ENCODE measurements at places on chromosomes 16 and 17. TPM values are rescaled to one million over a fixed set of nuclear protein-coding genes. Genes with fewer than 3 reads are reported as not detected.
A peak's percentile ranks its signal among the peaks of the same experiment; 100 is the strongest.

DNA sequence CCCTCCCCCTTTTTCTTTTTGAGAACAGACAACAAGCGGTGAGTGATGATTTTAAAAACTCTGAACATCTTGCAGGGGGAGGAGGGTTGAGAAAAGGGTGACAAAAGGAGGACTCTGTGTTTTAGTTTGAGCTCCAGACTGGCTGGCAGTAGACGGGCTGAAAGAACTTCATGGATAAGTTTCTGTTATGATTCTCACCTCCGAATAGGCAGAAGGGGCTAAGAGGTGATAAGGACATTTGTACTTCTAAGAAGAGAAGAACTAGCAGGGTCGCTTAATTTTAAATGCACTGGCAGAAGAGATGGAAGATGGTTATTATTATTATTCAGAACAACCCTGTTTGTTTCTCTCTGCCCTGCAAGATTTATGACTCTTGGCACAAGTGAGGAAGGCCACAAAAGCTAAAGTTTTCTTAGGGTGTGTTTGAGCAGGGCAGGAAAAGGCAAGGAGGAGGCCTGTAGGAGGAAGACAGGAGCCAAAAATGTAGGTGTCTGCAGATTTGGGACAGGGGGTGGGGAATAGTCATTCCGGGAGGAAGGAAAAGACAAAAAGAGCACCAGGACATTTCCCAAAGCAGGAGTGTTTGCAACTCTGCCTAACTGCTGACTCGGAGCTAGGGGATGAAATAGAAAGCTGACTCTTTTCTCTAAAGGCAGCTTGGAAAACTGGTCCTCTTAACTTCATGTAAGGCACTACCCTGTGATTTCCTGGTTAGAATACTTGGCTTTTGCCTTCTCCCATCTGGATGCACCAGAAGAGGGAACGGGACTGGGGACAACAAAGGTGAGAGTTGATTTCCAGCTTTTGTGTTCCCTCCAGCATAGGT is 11.9 kb upstream of the HOXB2 start:
- no peak for DNase-seq

DNA sequence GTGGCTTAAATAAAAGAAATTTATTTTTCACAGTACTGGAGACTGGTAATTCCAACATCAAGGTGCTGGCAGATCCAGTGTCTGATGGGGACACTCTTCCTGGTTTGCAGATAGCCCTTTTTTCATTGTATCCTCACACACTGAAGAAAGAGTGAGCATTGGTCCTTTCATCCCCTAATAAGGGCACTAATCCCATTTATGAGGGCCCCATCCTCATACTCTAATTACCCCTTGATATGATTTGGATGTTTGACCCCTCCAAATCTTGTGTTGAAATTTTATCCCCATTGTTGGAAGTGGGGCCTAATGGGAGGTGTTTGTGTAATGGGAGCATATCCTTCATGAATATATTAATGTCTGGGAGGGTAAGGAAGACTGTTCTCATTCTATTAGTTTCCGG is 9.4 kb upstream of the FAM20A start:
- DNase-seq = no peak

GRCh38 chr16:84561291-84561690 is 56.6 kb downstream of the COTL1 start:
- no peak for DNase-seq

ARL5C gene
- total RNA-seq = not detected

DPEP3 gene
- total RNA-seq = not detected

DNA sequence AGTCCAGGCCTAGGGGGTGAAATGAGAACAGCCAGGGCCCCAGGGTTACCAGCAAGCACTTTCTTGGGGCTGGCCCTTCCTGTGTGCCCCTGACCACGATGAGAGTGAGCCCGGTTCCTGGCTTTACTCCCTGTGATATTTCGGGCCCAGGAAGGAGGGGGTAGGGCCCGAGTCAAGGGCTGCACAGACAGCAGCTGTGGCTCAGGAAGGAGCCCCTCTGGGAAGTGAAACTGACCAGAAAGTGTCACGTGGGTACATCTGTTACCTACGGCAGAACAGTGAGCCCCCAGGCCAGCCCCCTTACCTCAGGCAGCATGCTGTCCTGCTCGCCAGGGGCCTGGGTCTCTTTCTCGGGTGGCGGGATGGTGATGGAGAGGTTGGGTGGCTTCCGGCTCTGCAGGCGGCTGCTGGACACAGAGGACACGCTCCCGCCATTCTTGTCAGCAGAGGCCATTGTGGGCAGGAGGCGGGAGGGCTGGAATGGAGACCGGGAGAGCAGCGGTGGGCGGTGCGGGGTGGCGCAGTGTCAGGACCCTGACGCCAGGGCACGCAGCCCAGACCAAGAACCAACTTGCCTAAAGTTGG is 13.8 kb downstream of the AANAT start:
- no peak for DNase-seq

SPG7 gene
- 132 TPM for total RNA-seq

SUPT6H gene
- total RNA-seq = 96.9 TPM

DNA sequence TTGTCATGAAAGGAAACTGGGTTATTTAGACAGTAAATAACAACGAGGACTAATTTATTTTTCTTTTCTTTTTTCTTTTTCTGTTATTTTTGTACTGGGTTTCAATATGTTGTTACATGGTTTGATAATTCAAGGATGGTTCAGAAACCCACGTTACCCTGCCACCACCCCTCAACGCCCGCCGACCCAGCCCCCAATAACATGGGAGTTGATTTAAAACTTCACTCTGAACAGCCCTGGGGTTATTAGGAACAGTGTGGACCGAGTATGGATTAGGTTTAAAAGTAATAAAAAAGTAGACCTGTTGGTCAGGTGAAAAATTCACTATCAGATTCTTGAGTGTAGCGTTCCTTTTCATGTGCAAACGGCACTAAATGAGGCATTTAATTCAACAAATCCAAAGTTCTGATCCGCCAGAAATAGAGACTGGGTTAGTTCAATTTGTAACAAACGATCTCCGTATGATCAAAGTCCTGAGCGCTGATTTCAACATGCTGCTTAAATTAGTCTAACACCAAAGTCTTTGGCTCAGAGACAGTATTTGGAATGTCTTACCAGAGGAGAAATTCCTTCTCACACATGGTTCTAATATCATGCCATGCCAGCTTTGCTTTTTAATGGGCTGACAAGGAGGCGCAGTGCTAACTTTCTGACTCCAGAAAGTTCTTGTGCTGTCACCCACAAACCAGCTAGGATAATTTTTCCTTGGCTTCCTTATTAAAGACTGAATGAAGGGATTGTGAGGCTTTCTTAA is 173.1 kb upstream of the IRX3 start:
- DNase-seq = no peak

DBF4B gene
- 4.9 TPM for total RNA-seq

GRCh38 chr17:30208214-30208613 is 27.3 kb downstream of the SLC6A4 start:
- no peak for DNase-seq

KRTAP4-5 gene
- total RNA-seq = not detected

- peak; percentile 90 for DNase-seq
Observed at GRCh38 chr16:11255737-11256660, at the start of gene SOCS1. TSS of gene SOCS1 (minus strand) at chr16:11256204. CDS start at chr16:11255478, 726 bp downstream.

WWOX gene
- total RNA-seq = 23.5 TPM

DNA sequence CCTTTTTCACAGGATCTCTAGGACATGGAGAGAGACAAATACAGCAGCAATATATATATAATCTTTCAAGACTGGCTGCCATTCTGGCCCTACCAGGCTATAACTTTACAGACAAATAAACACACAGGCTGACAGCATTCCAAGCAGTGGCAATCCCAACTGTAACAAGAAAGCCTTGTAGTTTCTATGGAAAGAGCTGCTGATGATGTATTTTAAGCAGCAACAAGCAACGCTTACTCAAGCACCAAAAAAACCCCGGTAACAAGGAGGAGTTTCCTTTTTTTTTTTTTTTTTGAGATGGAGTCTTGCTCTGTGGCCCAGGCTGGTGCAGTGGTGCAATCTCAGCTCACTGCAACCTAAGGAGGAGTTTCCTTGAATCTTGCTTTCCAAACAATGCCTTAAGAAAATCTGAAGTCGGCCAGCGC is 23.2 kb downstream of the LSM12 start:
- DNase-seq = no peak

C17orf107 gene
- 4.6 TPM for total RNA-seq

GRCh38 chr16:3727806-3728381 is 10.6 kb upstream of the TRAP1 start:
- no peak for DNase-seq

VMO1 gene
- total RNA-seq = 0.89 TPM

GRCh38 chr17:44283344-44284023 is 15.5 kb upstream of the SLC4A1 start:
- no peak for DNase-seq

DNA sequence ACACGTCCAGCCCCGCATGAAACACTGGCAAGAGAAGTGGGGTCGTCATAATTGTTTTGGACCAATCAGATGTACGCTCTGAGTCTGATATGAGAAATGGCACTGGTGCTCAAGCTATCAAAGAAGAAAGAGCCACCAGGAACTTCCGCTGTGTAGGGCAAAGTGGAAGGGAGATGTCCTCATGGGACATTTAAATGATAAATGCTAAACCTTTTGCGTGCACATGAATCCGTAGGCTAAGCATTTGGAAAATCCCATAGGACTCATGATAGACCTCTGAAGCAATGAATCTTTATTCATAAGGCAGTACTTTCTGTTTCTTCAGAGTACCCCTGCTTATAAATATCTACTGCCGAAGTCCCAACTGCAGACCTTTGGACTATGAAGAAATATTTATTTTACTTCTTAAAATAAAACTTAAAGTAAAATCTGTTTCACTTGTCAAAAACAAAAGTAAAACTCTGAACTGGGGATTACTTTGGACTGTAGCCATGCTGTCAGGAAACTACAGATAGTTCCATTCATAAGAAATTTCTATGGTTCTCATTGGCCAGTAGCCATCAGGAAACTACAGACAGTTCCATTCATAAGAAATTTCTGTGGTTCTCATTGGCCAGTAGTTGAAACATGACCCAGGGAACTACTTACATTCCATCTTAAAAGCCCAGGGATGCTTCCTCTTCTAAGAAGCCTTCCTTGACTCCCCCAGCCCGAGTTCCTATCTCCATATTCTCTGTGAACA is 335.1 kb downstream of the HS3ST4 start:
- DNase-seq = no peak

GRCh38 chr16:13391337-13391736 is 489.9 kb downstream of the SHISA9 start:
- DNase-seq = no peak

DNA sequence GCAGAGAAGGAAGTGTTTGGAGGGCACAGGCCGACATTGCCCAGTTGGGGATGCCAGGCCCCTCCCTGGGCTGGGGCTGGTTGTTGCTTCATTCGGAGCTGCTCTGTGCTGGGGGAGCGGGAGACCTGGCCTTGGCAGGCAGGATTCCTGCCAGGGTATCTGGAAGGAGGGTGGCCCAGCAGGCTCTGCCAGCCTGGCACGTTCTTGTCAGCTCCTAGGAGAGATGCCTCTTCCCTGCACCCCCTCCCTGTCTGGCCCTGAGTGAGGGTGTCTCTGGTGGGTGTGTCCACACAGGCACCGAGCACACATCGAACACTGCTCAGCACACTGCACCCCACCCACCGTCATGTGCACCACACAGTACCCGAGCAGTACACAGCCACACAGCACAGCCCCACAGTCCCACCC is 35.2 kb downstream of the ARHGAP23 start:
- peak; percentile 69 for DNase-seq

SLC22A31 gene
- total RNA-seq = 2.5 TPM

CORO6 gene
- 23.3 TPM for total RNA-seq

BEAN1 gene
- 1.6 TPM for total RNA-seq

DNA sequence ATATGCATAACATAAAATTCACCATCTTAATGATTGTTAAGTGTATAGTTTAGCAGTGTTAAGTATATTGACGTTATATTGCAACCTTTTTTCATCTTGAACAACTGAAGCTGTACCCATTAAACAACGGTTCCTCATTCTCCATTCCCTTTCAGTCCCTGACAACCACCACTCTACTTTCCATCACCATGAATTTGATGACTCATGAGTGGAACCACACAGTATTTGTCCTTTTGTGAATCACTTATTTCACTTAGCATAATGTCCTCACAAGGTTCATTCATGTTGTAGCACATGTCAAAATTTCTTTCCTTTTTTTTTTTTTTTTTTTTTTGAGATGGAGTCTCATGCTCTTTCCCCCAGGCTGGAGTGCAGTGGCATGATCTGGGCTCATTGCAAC is 46.0 kb downstream of the HOXB1 start:
- no peak for DNase-seq

HCRT gene
- not detected for total RNA-seq

PRCD gene
- 11.5 TPM for total RNA-seq

EFCAB5 gene
- total RNA-seq = 1.6 TPM

SEPTIN12 gene
- total RNA-seq = not detected

- DNase-seq = peak; percentile 4
Observed at GRCh38 chr17:47785538-47786123, 36.0 kb downstream of the OSBPL7 start.

- DNase-seq = peak; percentile 59
Observed at GRCh38 chr17:9644910-9645751, at the start of gene USP43. TSS of gene USP43 (plus strand) at chr17:9645517. CDS start at chr17:9645633, 116 bp downstream.

GRCh38 chr16:8459085-8459733 is 131.1 kb downstream of the TMEM114 start:
- DNase-seq = no peak

DNA sequence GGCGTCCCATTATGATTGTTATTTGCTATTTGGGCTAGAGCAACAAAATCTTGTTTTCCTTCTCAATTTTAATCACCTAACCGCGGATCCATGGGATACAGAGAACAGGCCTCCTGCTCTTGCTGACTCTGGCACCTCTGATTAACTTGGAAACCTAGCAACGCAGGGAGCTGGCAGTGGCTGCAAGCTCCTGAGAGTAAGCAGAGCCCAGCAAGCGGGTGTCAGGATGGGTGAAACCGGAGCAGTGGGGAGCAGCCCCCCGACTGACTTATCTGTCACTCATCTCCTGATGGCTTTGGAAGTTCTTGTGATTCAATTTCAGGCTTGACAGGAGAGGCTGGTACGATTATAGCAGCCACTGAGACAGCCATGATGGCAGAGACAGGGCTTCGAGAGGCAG is 45.5 kb upstream of the CDC42EP4 start:
- no peak for DNase-seq

SEC14L5 gene
- total RNA-seq = not detected

GRCh38 chr17:71530248-71530647 is 590.6 kb upstream of the SOX9 start:
- no peak for DNase-seq

DNA sequence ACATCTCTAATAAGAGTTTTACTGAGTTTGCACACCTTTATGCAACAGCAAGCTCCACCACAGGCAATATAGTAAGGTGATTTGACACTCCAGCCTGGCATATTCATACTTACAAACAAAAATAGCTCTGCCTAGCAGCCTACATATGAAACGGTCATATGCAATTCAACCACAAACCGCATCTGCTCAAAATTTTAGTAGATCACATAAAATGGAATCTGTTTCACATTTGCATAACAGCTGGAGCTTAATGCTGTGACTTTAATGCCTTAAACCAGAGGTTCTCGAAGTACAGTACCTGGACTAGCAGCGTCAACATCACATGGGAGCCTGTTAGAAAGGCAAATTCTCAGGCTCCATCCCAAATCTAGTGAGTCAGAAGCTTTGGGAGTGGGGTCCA is 578.4 kb downstream of the CDH11 start:
- DNase-seq = no peak

MT3 gene
- total RNA-seq = 1.5 TPM

NT5C gene
- 81.6 TPM for total RNA-seq

Data from ureter (tissue), 1 donor.